Midbrain (tissue), 1 donor: ENCODE measurements at places on chromosomes 6 and 20.
A peak's percentile ranks its signal among the peaks of the same experiment; 100 is the strongest.

DNA sequence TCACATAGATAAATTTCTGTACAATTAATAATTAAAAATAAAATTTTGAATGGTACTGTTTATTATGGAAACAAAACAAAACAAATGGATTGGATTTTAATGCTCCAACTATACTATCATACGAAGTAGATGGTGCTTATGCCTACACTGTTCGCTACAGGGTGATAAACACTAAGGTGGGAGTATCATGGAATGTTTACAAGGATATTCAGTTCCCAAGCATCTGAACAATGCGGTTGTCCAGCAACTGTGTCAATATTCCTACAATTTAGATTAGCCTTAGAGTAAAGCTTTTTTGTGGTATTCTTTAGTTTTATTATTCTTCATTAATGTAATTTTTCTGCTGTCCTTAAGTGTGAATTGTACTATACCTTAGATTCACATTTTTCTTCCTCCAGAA lies 105.1 kb downstream of the MMS22L start:
- no peak for DNase-seq

DNA sequence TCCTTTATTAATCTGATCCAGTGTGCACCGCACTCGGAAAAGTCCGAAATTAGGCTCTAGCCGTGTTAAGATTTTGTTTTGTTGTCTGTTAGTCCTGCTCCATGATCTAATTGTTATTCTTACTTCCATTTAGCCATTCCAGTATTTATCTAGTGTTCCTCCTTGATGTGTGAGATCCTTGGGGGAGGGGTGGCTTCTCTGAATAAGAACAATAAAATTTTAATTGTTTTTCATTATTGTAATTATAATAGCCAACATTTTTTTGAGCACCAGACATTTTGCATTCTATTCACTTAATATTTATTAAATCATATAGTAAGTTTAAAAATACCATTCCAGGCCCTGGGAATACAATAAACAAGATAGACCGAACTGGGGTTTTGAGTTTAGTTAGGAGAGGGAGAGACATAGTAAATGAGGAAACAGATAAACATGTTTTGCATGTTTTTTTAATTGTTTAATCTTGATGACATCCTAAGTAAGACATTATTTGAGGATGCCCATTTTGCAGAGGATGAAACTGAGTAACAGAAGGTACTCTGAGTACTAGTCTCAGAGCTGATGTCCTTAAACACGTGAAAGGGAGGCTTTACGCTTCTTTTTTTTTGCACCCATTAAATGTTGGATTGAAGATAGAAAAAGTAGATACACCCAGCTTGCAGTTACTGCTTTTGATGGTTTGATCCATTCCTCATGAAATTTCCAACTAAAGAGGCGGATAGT lies 1.2 kb downstream of the CBFA2T2 start:
- no peak for DNase-seq

GRCh38 chr6:43476746-43477145 lies 624 bp upstream of the TJAP1 start:
- no peak for DNase-seq

- no peak for DNase-seq
These were observed 15.1 kb downstream of the ADGRG6 start for GRCh38 chr6:142316791-142317368.

DNA sequence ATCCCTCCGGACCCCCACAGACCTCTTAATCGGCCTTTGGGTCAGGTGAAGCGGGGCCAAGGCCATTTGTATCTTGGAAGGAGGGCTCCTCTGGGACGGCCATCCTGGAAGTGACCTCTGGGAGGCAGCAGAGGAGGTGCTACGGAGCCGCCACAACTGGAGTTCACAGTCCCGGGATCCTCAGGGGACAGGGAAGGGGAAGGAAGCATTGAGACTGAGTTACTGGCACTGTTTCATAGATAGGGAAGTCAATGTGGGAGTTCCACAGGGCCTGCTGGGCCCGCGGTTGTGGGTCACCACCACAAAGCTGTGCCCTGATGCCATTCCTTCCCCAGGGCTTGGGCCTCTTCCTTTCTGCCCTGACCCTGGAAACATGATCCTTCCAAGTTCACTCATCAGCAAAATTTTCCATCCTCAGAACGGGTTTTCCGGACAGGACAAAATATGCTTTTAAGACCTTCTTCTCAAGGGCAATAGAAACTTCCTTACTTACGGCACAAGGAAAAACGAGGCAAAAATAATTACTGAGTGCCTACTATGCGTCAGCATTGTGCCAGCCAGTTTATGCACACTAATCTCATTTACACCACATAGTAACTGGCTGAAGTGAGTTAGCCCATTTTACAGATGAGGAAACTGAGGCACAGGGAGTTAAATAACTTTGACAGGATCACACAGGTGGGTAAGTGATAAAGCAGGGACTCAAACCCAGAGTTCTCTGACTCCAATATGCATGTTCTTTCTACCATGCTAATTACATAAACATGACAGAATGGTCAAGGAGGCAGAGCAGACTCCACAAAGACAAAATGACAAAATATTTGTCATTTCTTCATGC lies 143.8 kb downstream of the UNC5CL start:
- peak; percentile 34 for DNase-seq
